ENCODE measurements at places on chromosomes 6 and 20.

DNA sequence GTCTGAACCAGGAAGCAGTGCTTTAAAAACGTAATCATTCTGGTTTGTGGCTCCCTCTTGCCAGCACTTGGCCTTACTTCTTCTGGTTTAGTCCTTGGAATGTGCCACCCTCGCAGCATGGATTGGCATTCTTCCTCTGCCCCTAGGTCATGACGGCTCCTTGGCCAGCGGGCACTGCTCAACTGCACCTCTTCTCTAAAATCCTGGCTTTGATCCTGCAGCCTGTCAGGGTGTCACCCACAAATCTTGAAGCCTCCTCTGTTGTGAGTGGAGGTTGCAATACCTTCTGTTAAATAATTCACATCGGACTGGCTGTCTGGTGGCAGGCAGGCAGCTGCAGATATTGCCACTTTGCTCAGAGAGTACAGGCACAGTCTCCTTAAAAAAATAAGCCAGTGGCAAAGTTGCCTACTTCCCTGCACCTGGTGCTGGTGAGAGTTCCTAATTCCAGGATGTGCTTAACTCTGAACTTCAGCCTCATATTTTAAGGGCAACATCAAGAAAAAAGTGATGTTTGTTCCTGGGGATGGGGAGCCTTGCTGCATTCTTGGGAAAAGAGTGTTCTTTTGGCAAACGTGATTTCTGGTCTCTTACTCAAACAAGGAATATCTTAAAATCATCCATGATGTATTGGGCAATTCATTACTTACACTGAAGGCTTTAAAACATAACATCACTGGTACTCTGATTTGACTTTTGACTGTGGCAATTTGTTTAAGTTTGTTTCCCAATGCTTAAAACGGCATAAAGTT, 179.8 kb downstream of the FOXA2 start:
- no peak for DNase-seq

GRCh38 chr20:58944610-58945009, 36.4 kb upstream of the NELFCD start:
- DNase-seq = no peak

- DNase-seq = no peak
Measured at GRCh38 chr20:41049451-41049850, 20.8 kb downstream of the TOP1 start.

DNA sequence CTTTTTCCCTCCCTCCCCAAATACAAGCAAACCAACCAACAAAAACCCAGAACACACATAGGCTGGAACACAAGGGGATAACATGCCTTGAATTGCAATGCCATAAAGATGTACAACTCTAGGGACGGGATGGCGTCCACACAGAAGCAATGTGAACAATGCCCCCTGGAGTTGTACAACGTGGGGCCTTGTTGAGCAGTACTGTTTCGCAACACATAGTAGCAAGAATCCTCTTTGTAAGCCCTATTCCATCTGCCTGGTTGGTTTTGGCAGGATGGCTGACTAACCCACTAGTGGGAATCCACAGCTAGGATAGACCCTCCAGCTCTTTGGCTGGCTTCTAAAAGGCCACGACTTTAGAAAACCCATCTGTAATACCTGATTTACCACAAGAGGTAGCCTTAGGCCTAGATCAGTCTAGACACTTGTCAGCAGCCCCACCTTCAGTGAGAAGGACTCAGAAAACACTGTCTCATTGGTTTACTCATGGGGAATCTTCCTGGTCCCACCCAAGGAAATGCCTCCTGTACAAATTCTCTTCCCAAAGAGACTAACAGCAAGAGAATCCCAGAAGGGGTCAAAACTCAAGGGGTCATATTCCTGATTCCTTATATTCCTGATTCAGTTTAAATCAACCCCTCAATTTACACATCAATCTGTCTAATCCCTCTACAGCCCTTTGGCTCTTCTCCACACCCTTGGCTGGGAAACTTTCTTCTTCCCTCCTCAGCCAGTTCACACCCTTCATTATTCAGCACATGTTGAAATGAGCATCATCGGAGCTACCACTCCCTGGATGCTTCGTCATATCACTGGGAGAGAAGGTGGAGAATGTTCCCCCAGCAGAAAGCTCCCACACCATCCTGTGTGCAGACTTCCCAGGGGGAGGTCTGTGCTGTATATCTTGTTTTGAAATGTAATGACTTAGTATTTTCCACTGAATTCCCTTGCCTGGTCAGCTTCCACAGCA, 622.4 kb upstream of the FLRT3 start:
- no peak for DNase-seq

DNA sequence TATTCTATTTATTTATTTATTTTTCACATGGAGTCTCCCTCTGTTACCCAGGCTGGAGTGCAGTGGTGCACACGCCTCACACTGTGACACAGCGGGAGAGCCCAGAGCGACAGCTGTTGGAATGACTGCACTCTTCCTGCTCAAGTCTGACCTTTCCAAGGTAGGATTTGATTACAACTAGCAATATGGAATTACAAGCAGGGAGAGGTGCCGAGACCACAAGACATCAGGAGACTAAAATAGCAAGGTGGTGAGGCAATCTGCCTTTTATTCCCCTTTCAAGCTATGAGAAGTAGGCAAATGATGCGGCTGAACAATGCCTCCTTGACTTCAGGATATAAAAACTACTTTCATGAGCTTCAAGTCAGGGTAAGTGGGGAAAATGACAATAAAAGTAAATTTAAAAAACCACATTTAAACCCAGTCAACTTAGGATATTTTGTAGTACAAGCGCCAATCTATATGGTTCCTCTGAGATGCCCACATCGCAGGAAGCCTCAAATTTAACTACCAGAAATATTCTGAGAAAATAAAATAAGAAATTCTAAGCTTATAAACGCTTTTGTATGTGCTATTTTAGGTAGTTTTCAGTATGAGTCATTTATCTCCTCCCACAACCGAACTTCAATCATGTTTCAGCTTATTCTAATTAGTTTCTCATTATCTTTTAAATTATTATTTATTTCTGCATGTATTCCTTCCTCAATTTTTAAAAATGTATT, 146.9 kb upstream of the SGK1 start:
- no peak for DNase-seq

DNA sequence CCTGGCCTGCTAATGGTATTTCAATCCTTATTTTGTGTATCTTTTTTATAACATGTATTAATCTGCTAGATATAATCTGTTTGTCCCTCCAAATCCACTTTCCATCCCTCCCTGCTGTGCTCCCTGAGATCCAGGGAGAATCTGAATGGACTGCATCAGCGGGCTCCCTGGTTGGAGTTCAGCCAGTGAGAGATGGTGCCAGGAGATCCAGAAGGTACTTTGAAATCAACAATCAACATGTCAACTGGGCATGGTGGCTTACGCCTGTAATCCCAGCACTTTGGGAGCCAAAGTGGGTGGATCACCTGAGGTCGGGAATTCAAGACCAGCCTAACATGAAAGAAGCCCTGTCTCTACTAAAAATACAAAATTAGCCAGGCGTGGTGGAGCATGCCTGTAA, 4.4 kb downstream of the ATF6B start:
- DNase-seq = no peak

DNA sequence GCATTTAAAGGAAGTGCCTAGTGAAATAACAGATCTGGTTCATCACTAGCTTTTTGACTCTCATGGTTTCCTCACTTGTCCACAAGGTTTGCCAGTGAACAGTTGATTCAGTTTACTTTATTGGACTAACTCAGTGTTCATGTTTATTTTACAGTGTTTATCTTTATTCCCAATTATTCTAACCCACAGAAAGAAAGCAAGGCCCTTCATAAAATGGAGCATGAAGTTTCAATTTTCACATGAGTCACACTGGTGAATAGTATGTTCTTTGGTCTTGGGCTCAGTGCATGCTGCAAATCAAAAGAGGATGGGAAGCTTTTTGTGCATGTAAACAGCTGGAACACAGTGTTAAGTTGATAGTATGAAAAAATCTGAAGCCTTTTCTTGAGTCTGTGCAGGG, 217.6 kb upstream of the HDDC2 start:
- no peak for DNase-seq

GRCh38 chr20:64254156-64254555, 1.4 kb upstream of the PCMTD2 start:
- no peak for DNase-seq

GRCh38 chr6:42404484-42404883, 47.2 kb downstream of the TRERF1 start:
- no peak for DNase-seq

DNA sequence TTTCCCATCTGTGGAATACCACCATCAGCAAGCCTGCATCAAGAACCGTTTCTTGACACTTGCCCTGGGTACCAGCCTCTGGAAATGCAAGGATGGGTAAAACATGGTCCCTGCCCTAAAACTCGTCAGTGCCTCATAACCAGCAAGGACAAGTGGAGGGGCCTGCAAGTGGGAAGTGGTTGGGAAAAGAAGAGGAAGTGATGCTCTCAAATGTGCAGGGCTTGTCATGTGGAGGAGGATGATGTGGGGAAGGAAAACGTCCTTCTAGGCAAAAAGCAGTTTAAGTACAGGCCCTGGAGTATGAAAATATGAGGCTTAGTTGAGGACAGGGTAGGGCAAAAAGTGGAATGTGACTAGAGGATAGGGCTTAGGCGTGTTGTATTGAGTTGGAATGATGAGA, 19.0 kb downstream of the RREB1 start:
- no peak for DNase-seq

DNA sequence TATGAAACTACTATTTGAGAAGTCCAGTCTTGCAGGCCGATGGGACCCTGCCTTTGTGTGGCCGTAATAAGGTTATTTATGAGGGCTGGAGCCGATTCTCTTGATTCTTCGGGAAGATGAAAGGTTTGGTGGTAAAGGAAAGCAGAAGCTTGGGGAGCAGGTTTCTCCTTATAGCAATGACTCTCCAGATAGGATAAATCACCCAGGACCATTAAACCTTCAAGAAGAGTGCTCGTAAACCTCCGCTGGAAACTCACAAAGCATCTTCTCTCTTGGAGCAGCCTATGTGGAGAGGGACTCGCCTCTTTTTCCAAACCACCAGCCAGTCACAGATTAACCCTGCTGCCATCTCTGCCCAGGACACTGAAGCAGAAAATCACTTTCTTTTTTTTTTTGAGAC, 69.6 kb upstream of the SALL4 start:
- no peak for DNase-seq

- no peak for DNase-seq
Measured at GRCh38 chr20:4174909-4175308, 159.6 kb upstream of the RNF24 start.

GRCh38 chr6:127980996-127981395, 80.1 kb upstream of the THEMIS start:
- no peak for DNase-seq

- no peak for DNase-seq
Measured at GRCh38 chr6:38306931-38307330, 332.8 kb downstream of the BTBD9 start.

GRCh38 chr20:18077157-18077556, 19.4 kb upstream of the OVOL2 start:
- DNase-seq = no peak

DNA sequence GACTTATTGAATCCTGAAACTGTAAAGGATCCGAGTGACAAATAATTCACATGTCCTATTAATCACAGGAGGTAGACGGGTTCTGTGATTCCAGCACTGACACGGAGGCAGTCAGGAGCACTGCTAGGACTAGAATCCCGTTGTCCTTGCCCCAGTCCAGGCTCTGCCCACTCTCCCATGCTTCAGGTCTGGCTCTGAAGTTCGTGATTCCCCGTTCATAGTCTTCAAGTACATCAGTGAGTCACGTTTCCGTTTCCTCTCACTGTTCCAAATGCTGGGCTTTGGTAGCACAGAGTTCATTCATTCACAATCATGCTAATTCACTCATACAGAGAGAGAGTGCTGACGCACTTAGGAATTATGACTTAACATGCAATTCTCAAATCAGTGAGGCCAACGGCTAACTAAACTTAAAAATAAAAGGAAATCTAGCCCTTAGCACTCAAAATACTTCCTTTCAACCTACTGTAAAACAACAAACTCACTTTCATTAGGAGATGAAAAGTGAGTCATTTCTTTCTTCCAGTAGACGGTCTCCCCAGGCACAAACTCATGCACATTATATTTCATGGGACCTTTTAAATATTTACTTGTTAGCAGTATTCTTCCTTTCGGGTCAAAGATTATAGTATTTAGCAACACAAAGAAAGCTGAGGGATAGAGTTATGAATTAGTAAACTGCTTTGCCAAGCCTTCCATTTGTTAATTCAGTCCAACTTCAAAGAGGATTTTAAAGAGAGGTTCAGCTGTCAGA, 94.0 kb upstream of the NHSL1 start:
- DNase-seq = peak; percentile 37

GRCh38 chr20:46588532-46589511, 38.4 kb upstream of the OCSTAMP start:
- no peak for DNase-seq

- no peak for DNase-seq
Measured at GRCh38 chr6:89385156-89385667, 26.9 kb downstream of the RRAGD start.

GRCh38 chr20:36066777-36067176, 87.8 kb upstream of the EPB41L1 start:
- no peak for DNase-seq

DNA sequence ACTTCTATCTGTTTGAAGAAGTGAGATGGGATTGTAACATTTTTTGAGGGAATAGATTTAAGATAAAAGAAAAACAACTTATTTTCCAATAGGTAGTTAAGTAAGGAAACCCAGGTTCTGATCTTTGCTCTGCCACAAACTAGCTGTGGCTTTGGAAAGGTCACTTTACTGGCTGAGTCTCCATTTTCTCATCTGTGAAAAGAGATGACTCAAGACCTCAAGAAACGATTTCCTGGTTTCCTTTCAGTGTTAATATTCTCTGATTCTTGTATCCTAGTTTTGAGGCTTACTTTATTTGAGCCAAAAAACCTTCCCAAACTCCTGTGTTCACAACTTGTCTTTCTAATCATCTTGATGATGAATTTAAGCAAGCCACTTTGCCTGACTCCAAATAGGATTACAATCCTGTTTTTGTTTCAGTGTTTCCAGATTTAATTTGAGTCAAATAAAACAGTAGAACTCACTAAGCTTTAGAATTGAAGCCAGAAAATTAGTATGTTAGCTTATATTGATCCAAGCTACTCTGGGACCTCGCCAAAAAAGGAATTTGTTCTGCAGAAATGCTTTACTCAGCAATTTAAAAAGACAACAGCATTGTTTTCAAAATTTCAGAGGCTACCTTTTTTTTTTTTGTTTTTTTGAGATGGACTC, 51.1 kb downstream of the ENPP1 start:
- no peak for DNase-seq

- no peak for DNase-seq
Measured at GRCh38 chr20:2528671-2529271, 7.6 kb upstream of the TMC2 start.

Data from activated naive CD8-positive, alpha-beta T cell treated with anti-CD3 and anti-CD28 coated beads for 36 hours (primary cell).